Mammary epithelial cell (primary cell): ENCODE measurements at places on chromosomes 3 and 15. TPM values are rescaled to one million over a fixed set of nuclear protein-coding genes. Genes with fewer than 3 reads are reported as not detected.

The LDHAL6B gene
- total RNA-seq, result not detected in 2 replicates

The GOLGA8J gene
- not detected for total RNA-seq

The TGM5 gene
- 1.2 TPM for total RNA-seq

The PLA1A gene
- not detected in 2 replicates for total RNA-seq

The SH3GL3 gene
- total RNA-seq, result 0.40 TPM in 2 replicates

The ST3GAL6 gene
- 7.0 TPM for total RNA-seq

The TMEM39A gene
- 47.7 and 69.3 TPM in 2 replicates for total RNA-seq

The ATP10A gene
- total RNA-seq, result not detected in 2 replicates

The CYP1A2 gene
- total RNA-seq, result not detected

The SORD gene
- total RNA-seq, result 12.3 and 25.7 TPM in 2 replicates

The CSTA gene
- total RNA-seq, result 62.0 TPM

The LRRN1 gene
- 37.0 TPM for total RNA-seq

The TYRO3 gene
- total RNA-seq, result 3.5 TPM

The GATM gene
- 4.5 TPM for total RNA-seq

The NR2C2 gene
- 32.7 and 34.9 TPM in 2 replicates for total RNA-seq

The ADAMTS17 gene
- 1.7 TPM for total RNA-seq

The CCPG1 gene
- 38.2 and 58.5 TPM in 2 replicates for total RNA-seq

The IL16 gene
- total RNA-seq, result 1.1 and 1.7 TPM in 2 replicates

The LRRC34 gene
- total RNA-seq, result 0.43 TPM in 1 of 2 replicates, not detected in the other

The CYP11A1 gene
- not detected in 2 replicates for total RNA-seq

The MUSTN1 gene
- total RNA-seq, result not detected

The ZNF502 gene
- total RNA-seq, result 6.0 TPM

The OIP5 gene
- 1.3 TPM for total RNA-seq

The SCN11A gene
- total RNA-seq, result not detected

The GPR176 gene
- total RNA-seq, result 20.7 TPM

The PDZRN3 gene
- total RNA-seq, result 2.0 and 3.9 TPM in 2 replicates

The SETD5 gene
- 140 and 146 TPM in 2 replicates for total RNA-seq
